ENCODE measurements at places on chromosomes 3 and 15. TPM values are rescaled to one million over a fixed set of nuclear protein-coding genes. Genes with fewer than 3 reads are reported as not detected.

RPL39L gene
- total RNA-seq, result 11.9 TPM

FHIT gene
- total RNA-seq, result 10.4 TPM

OCA2 gene
- total RNA-seq, result not detected

TM4SF1 gene
- 341 TPM for total RNA-seq

RBPMS2 gene
- total RNA-seq, result 85.0 TPM

GREM1 gene
- total RNA-seq, result not detected

CCR8 gene
- not detected for total RNA-seq

SOX14 gene
- total RNA-seq, result not detected

PRICKLE2 gene
- total RNA-seq, result 18.4 TPM

DNA sequence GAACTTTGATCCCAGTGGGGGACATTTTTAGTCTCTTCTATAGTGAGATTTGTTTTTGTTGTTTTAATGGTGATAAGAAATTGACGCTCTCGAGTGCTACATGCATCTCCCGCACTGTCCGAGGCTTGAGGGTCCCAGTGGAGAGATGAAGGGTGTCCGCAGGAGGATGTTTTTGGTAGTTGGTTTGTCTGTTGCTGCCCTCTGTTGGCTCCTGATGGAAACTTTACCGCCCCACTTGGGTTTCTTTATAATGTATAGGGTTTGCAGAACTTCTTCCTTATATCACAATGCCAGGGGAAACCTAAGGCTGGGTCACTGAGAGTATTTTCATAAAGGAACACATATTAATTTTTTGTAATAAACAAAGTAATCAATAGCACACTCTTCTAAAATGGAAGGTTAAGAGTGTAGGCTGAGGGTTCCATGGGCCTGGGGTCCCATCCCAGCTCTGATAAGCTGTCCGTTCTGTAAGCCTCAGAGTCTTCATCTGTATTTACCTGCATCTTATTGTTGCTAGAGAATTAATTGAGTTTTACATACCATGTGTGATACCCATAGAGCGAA is 185.3 kb upstream of the FEZF2 start:
- no peak for DNase-seq

- DNase-seq, result no peak
These were observed 8.5 kb downstream of the ITPKA start for GRCh38 chr15:41501931-41502794.

GRCh38 chr3:12953201-12953995 is 112.0 kb upstream of the RPL32 start:
- DNase-seq, result no peak

GRCh38 chr3:46677411-46677726 is 16.1 kb downstream of the ALS2CL start:
- no peak for DNase-seq

DNA sequence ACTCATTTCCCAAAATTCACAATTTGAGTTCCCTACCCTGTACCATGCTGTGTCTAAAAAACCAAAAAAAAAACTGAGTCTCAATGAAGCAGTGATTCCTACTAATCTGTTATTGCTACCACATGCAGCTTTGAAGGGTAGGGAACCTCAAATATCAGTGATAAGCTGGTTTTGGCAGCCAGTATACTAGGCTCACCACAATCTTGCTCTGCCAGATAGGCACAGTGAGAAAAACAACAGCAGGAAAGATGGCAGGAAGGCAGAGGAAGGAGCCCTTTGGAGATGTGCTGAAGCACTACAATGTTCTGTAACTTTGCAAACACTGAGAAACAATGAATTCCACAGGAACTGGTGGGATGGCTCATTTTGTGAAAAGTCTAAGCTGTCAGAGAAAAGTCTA is 96.9 kb upstream of the UBP1 start:
- no peak for DNase-seq

DNA sequence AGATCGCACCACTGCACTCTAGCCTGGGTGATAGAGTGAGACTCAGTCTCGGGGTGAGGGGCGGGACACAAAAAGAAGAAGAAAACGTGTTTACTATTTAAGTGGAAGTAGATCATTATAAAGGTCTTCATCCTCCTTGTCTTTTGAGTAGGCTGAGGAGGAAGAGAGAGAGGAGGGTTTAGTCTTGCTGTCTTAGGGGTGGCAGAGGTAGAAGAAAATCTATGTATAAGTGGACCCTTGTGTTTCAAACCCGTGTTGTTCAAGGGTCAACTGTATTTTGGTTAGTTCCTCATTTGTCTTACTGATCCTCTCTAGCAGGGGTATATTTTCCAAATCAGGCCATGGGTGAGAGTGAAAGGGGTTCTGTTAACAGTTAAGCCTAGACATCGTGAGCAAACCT is 40.1 kb downstream of the TRIM71 start:
- no peak for DNase-seq

GRCh38 chr3:161221806-161222600 is 892 bp downstream of the NMD3 start:
- DNase-seq, result no peak

- DNase-seq, result no peak
These were observed 43.9 kb downstream of the PPCDC start for GRCh38 chr15:75067123-75067830.

DNA sequence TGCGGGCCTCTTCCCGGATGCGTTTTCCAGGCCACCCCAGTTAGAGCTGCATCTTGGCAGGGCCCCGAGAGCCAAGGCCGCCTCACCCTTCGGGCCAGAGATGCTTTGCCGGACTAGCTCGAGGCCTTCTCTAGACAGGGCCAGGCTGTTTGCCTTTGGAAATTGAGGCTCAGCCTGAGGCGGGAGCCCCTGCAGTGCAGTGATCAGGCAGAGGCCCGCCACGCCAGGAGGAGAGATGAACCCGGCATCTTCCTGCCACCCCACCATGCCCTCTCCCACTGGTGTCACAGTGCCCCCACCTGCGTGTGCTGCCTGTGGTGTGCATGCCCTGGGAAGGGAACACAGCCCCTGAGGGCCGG is 8.9 kb upstream of the ROPN1B start:
- no peak for DNase-seq

DNA sequence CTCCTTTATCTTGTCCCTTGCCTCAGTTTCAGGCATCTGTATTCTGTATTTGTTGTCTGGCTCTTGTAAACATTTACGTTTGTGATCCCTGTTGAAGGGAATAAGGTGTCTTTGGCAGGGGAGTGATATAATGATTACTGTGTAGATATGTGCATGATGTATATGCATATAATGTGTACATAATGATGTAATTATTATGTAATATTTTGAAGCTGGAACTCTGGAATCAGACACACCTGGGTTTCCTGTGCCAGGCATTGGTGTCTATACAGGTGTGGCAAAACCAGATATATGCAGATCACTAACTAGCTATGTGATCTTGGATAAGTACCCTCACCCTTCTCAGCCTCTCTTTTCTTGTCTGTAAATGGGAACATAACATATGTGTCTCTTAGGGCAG is 241.2 kb upstream of the FEZF2 start:
- no peak for DNase-seq

DNA sequence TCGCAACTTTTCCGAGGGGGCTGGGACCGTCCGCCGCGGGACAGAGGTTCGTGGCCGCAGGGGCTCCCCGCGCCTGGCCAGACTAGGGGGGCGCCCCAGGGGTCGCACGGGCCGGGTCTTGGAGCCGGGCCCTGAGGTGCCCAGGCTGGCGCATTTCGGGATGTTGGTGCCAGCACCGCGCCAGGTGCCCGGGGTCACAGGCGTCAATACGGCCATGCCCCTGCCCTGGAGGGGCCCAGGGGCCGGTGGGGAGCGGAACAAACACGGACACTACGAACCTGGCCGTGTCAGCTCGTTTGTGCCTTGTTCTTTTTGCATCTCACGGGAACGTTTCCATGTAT is 366 bp downstream of the TM6SF1 start:
- DNase-seq, result no peak

- DNase-seq, result no peak
These were observed 147.5 kb upstream of the MBNL1 start for GRCh38 chr3:152121270-152121636.

DNA sequence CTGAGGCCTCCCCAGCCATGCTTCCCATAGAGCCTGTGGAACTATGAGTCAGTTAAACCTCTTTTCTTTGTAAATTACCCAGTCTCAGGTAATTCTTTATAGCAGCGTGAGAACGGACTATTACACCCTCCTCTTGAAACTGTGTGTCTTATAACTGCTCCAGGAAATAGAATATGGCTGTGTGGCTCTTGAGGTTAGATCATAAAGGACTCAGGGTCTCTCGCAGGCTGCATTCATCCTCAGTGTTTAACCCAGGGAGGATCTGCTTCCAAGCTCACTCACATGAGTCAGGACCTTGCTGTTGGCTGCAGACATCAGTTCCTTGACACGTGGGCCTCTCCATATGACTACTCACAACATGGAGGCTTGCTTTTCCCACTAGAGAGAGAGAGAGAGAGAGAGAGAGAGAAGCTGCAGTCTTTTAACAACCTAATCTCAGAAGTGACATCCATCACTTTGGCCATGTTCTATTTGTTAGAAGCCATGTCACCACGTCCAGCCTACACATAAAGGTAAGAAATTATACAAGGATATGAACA is 114.3 kb upstream of the UBE2E1 start:
- DNase-seq, result no peak

GRCh38 chr15:84880007-84880406 is 4.5 kb upstream of the SLC28A1 start:
- no peak for DNase-seq

DNA sequence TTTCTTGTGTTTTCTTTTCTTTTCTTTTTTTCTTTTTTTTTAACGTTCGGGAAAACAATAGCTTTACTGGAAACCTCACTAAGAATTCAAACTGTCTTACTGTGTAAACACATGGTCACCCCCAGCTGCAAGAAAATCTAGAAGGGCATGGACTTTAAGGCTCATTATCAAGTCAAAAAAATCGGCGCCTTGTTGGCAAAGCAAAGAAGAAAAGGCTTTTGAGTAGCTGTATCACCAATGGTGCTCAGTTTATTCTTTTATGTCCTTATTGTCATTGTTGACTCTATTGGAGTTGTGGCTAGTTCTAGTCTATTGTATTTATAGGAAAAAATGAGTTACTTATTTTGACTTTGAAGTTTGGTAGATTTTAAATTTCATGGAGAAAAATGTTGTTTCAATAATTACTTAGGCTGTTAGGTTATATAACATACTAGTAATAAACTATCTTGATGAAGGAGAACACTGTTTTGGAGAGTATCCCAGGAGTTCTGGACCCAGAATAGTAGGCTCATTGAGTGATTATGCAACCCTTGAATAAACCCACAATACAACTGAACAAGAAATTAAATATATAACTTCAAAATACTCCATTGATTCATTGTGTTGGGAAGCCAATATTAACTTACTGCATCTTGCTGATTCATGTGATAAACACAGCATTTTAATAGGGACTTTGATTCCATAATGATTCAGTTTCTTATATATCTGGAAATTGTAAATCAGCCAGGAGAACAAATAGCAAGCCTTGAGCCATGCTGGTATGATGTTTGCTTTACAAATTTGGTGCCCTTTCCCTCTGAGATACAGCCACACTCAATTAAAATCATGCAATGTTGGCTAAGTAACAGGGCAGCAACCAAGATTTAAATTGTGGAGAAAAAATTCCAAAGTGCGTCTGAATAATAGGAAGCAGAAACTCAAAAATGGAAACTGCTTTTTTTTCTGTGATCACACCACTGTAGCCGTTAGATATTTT is 27.8 kb upstream of the GOLIM4 start:
- DNase-seq, result no peak

GRCh38 chr3:86152620-86153019 is 838.3 kb downstream of the VGLL3 start:
- DNase-seq, result no peak

- no peak for DNase-seq
These were observed 108.0 kb downstream of the SERPINI1 start for GRCh38 chr3:167843481-167843880.

DNA sequence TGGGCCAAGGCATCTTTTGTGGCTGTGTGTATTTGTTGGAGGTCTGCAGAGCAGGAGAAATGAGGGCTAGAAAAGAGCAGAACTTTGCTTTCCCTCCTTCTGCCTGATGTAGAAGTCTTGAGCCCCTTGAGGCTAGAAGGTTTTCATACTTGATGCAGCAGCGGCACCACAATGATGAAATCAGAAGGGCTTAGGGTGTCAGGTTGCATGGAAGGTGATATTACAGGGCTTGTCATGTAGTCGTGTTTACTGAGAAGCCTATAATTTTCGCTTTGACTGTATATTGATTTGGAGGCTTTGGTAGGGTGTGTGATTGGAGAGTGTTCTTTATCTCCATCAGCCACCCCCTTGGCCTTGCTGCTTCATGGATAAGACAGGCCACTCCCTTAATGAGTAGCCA is 339.8 kb downstream of the THSD4 start:
- no peak for DNase-seq

DNA sequence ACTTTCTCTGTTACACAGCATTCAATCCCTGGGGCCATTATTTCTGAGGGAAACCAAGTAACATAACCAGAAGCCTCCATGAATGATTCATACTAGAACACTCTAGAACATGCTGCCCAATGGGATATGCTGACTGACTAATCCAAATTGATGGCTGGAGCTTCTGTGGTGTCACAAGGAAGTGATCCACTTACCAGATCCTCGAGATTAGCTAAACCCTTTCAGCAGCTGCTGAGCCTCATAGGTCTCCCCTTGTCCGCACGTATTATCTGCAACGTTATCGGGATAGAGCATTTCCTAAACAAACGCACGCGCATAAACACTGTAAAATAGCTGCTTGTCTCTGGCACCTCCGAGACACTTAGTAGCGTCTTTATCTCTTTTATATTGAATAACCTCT is 61.2 kb upstream of the PROK2 start:
- no peak for DNase-seq

GRCh38 chr15:31024330-31024729 is 32.9 kb upstream of the MTMR10 start:
- DNase-seq, result no peak

GRCh38 chr15:99645951-99646350 is 80.2 kb downstream of the MEF2A start:
- no peak for DNase-seq

DNA sequence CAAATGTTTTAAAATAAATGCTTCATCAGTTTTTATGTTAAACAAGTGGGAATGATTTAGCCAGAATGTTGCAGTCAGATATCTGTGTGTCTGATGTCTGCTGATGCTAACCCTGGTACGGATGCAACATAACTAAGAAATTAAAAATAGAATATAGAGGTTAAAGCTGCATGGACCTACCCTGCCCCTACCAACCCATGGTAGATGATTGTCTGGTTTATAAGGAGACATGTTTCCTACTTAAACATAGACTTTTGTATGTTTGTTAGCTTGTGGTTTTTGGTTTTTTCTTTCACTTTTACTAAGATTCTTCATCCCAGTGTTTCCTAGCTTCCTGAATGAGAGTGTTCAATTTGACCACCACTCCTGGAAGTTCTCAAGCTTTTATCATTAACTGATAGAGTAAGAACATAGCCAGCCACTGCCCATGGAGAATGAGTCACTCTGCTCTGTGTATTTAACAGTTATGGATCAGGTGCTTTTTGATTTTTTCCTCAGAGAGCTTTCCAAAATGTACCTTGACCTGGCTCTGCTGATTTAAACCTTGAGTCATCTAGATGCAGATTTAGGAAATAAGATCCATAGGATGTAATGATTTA is 70.7 kb upstream of the VEPH1 start:
- no peak for DNase-seq

DNA sequence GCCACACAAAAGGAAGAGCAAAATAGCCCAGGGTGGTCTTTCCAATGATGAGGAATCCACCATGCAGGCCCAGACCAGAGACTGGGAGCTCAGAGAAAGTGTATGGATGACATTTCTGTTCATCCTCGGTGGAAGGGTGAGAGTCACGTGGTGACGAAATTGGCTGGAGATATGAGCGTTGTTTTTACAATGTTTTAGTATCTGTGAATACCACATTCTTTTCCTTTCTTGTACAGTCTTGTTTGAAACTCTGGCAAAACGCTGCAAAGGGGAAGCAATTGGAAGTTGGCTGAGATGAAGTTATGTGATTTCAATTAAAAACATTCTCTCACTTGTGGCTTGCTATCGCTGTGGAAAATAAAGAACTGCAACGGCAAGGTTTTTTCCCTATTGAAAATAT is 137.5 kb downstream of the MAGI1 start:
- DNase-seq, result no peak

Data from right atrium auricular region (tissue), 2 donors.